Kasumi-1 (cell line): ENCODE measurements at places on chromosomes 12 and 14.

DNA sequence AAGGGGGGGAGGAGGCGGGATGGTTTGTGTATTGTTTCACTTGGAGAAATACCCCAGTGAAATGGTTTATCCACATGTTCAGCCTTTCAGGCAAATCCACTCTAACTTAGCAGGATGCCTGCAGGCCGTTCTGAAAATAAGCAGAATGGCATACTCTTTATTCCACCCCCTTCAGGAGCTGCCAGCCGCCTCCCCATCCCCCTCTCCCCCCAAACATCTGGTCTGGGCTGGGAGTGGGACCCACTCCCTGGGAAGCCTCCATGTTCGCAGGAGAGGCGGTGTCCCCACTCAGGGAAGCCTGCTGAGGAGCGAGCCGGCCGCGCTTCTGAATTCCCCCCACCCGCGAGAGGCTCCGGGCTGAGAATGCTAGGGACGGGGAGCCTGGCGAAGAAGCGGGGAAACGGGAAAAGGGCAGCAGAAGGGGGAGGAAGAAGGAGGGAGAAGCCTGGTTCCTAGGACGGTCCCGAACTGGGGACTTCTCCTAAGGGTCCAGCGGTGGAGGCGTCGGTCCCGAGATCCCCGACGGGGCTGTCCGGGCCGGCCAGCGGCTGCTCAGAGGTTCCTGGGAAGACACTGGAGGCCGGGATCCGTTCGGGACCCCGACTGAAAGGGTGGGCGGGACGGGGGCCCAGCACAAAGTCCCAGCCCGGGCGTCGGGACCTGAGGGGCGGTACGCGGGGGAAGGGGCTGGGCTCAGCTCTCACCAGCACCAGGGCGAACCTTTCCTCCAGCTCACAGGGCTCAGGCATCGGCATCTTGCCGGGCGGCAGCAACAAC, 666 bp downstream of the FMNL3 start:
- DNase-seq = peak; percentile 58

DNA sequence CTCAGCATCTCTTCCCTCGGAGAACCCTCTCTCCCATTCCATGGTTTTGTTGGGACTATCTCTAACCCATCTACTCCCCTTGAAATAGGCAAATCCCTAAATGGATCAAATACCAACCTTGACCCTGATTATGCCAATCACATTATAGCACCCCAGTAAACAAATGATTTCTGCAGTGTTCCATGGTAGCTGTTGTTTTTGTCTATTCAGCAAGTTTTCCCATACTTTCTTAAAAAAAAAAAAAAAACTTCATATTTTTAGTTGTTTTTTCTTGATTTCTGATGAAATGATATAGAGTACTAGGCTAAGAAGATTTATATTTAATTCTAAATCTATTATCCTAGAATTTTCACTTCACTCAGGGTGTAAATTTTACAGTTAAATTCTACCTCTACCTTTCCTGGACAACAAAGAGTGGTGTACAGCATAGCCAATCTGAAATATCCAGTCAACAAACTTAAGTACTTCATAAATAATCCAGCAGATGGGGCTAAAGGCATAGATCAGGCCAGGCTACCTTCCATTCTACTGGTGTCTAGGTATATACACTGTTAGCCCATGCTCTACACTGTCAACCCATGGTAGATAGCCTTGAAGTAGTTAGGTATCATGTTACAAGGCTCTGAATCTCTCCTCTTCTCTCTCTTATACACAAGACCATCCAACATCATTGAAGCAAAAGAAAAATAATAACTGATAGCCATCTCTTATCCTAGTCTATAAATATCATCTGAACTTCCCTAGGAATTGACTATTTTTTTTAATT, 82.2 kb downstream of the PLEKHG7 start:
- peak; percentile 95 for DNase-seq

DNA sequence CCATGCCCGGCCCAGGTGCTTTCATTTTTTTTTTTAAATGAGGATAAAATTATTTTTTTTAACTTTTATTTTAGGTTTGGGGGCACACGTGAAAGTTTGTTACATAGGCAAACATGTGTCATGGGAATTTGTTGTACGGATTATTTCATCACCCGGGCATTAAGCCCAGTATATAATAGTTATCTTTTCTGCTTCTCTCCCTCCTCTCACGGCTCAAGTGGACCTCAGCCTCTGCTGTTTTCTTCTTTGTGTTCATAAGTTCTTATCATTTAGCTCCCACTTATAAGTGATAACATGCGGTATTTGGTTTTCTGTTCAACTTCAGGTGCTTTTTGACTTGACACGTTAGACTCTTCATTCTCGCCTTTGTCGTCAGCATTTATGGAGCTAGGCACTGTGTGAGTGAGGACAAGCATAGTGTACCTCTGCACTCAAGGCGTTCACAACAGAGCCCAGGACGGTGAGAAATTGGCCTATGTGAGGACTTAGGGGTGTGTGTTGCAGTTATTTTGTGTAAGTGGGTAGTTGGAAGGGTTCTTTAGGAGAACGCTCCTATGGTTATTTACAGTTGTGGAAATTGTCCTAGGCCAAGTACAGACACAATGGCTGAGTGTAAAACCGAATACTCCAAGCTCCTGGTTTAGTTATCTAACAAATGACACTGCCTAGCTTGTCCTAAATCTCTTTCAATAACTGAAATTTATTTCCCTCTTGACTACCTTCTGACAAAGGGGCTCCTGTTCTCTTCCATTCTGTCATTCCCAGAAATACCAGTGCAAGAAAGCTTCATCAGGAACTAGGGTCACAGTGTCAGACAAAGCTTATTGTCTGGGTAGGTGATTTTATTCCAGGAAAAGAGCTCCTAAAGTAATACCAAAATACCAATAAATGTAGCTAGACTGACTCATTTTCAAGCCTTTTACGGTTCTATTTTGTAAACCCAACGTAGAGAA, 200.5 kb upstream of the PRICKLE1 start:
- no peak for DNase-seq

DNA sequence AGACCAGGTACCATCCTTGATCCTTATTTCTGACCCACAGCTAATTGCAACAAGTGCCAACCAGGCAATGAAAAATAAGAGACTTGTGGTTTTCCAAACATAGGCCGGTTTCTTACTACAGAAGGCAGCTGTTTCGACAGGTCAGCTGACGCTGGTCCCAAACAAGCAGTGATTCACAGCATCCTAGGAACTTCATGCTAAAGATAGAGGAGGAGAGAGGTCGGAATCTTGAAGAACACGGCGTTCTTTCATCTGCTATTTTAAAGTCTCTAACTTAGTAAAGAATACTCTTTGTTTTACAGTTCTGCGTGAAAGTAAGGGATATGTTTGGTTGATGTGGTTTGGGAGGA, 28.1 kb upstream of the ADGRD1 start:
- no peak for DNase-seq

DNA sequence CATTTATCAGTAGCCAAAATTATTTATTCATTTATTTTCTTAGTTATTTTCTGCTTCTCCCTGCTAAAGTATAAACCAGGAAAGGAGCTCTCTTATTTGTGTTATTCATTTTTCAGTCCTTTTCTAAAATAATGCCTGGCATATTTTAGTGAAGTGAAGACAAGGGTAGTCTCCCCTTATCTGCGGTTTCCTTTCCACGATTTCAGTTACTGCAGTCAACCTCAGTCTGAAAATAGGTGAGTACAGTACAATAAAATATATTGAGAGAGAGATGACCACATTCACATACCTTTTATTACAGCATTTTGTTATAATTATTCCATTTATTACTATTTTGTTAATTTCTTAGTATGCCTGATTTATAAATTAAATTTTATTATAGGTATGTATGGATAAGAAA, 57.6 kb downstream of the GPR137C start:
- no peak for DNase-seq

DNA sequence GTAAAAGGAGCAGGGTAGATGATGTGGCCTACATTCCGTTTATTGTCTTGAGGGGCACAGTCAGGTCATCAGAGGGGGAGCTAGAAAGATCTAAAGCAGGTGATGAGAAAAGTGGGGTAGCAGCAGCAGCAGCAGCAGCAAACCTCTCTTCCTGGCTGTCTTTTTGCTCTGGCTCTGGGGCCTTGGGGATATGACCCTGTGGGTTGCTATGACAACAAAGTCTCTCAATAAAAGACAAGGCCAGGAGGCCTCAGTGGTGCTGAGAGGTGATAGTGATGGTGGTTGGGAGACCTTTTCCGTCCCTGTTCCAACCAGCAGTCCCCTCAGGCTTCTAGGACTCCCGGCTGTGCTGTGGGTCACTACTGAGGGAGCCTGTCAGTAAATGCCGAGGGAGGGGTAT, 138.6 kb downstream of the SLC8A3 start:
- no peak for DNase-seq

DNA sequence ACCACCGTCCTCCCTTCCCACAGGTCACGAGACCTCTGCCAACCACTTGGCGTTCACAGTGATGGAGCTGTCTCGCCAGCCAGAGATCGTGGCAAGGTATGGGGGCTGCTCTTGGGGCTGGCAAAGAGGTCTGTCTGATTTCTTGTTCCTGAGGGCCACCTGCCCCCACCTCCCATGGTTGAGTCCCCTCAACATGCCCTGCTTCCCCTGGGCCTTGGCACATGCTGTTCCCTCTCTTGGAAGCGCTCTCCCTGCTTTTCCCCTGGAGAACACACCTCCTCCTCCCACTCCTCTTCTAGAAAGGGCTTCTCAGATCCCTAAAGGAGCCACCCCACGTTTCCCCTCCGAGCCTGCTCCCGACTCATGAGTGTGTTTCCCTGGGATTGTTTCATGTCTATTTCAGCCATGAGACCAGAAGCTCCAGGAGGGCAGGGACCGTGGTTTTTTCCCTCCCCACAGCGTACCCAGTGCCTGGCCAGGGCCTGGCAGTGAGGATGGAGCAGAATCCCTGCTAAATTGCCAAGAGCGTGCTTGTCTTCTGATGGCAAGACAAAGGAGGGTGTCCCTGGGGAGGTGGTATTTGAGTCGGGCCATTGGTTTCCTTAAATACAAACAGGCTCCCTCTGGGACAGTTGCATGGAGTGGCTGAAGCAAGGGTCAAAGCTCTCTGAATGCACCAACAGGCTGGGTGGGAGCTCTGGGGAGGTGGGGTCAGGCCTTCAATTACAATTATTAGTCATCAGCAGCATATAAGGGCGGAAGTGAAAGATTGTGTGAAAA, 34.1 kb downstream of the CYP46A1 start:
- DNase-seq = no peak

- DNase-seq = no peak
These were observed 36.0 kb downstream of the BTG1 start for GRCh38 chr12:92109613-92110012.

DNA sequence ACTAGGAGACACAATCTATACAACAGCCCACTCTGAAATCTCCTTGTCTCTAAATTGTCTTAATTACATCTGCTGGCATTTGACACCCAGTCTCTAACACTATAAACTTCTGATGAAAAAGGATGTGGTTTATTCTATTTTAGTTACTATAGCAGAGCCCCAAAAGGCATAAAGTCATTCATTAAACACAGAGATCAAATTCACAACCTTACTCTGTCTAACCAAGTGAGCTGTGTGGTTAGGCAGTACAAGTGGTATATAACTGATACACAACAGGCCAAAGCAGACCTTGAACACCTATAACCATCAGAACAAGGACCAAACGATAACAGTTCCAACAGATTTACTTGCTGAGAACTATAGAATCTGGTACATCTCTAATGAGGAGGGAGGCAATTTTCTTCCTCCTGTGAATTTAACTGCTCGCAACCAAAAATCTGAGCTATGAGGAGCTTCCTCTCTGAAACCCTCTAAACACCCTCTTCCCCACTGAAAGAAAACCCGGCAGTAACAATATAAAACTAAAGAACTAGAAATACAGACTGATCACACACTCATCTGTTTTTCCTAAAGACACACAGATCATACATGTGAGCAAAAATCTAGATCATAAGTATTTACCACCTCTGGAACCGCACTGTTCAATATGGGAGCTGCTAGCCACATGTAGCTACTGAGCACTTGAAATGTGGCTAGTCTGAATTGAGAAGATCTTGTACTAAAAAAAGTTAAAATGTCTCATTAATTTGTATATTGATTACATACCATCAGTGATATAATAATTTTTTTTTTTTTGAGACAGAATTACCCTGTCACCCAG, 17.7 kb downstream of the SPPL3 start:
- peak; percentile 38 for DNase-seq

GRCh38 chr14:98736701-98737338, 535.2 kb downstream of the BCL11B start:
- DNase-seq = no peak

DNA sequence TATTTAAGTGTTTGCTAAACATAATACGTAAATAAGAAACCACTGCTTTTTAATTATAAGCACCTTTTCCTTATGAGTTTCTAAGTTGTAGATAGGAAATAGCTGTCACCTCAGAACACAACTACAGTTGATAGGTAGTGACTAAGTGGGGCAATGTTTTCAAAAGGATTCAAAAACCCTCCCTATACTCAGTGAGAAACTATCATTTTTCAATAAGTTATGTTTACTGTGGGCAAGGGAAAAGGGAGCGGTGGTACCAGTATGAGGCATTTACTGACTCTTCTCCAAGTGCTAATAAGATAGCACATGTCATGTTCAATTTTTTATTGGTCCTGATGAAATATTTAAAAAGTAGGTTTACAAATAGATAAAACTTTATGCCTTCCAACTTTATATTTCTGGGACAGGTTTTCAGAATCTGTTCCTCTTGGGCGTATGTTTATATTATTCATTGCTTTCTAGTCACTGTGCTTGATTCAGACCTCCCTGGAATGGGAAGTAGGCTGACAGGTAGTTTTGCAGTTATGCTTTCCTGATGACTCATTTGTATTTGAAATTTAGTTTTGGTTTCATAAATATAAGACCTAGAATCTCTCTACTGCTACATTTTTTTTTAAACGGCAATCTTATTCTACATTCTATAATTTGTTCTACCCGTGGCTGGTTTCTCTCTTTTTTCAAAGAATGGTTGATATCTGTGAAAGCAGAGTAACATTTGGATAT, 153.1 kb downstream of the TMEM117 start:
- no peak for DNase-seq

DNA sequence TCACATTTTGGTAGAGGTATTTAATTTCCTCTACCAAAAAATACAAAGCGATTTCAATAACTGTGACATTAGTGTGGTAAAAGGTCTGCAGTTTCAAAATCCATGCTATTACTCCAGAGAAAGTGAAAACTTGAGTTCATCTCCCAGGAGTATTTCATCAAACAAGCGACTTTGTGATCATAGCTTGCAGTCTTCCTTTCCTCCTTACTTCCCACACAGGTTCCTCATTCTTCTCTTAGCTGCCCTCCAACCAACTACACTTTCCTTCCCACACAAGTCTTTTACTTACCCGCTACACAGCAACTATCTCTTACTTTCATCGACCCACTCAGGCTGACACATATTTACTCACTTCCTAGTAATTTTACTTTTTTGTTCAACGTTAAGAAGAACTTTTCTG, 413.4 kb upstream of the USP15 start:
- no peak for DNase-seq

DNA sequence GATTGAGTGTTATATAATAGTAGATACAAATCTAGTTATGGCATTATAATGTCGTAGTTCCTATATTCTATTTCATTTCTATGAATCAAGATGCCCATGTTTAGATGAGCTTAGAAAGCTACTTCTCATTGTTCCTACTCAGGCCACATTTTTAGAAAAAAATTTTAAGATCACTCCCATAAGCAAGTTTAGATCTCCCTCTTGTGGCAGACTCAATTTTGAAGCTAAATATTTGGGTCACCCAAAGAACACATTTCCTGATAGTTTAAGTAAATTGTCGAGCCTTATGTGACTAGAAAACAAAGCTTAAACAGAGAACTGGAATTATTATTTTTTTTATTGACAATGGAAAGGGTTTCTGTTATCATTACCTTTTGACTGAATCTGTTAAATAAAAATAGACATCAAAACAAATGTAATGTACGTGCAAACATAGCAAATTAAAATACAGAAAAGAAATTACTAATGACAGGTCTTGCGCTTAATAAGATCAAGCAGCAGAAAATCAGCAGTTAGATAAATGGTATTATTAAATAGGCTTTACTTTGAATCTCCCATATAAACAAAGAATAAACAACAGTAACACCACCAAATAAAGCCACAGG, 180.2 kb downstream of the ACSS3 start:
- peak; percentile 54 for DNase-seq
